ENCODE measurements at places on chromosomes 2 and 18.
A peak's percentile ranks its signal among the peaks of the same experiment; 100 is the strongest.

DNA sequence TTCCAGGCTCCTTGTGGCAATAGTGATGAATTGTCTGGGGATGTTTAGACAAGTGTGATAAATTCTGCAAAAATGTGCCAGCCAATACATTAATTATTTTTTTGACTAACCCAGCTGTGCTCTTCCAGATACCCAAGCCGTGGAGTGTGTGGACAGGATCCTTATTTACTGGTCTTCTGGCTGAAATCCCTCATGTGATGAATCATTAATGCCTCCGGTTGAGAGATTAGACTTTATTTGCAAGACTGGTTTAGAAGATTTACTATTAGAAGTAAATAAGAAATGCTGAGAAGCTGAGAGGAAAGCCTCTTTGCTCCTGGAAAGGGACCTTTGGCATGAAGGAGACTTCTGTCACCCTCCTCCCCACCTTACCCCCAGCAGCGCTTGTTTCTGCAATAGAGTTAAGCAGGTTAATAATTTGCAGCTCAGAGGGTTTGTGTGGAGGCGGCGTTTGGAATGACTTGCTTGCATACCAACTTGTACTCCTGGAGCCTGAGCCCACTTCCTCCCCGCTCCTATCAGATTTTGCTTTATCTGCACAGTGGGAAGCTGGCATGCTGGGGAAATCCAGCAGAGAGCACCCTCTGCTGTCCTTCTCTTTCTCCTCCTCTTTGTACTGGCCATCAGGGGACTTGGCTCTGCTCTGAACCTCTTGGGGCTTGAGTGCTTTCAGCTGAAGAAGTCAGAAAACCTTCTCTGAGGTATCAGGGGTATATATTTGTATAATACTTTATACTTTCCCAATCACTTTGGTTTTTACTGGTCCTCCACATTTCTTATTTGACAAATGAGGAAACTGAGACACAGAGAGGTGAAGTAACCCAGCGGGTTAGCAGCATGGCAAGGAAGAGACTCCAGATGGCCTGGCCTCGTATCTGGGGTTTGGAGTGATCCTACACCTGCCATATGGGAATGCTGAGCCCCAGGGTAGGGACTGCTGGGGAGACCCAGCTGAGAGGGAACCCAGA, 16.3 kb downstream of the SLC3A1 start:
- DNase-seq = peak; percentile 5

GRCh38 chr2:173354073-173354581, 545 bp upstream of the CDCA7 start:
- no peak for DNase-seq

DNA sequence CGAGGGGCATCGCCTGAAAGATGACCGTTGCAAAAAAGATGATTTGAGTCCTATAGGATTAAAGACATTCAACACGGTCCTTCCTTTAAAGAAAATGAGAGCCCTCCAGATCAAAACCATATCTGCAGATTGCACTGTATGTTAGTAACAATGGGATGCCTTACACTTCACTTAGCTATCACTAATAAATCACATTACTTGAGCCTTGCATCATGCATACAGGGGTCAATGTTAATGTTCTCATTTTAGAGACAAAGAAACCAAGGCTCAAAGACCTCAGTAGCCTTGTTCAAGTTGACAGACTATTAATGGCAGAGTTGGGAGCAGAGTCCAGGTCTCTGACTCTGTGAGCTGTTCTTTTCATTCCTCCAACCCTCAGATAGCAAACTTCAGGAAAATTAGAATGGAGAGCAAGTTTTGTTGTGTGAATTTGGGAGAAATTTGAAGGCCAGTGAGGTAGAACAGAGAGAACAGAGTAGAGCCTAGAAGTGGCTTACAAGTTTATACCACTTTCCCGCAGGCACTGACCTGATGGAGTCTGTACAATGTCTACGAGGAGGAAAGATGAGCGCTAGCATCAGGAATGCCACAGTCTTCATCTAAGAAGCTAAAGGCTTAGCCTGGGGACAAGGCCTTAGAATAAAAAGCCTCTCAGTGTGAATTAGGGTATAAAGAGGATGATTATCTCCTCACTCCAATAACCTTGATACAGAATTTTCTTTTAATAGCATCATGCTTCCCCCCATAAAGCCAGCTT, 48.3 kb downstream of the TRIB2 start:
- no peak for DNase-seq

GRCh38 chr18:24189664-24190346, 50.9 kb downstream of the CABYR start:
- DNase-seq = no peak

- no peak for DNase-seq
Measured at GRCh38 chr2:176774766-176775451, 437.7 kb upstream of the HNRNPA3 start.

GRCh38 chr2:41854227-41854626, 193.6 kb upstream of the PKDCC start:
- DNase-seq = no peak

DNA sequence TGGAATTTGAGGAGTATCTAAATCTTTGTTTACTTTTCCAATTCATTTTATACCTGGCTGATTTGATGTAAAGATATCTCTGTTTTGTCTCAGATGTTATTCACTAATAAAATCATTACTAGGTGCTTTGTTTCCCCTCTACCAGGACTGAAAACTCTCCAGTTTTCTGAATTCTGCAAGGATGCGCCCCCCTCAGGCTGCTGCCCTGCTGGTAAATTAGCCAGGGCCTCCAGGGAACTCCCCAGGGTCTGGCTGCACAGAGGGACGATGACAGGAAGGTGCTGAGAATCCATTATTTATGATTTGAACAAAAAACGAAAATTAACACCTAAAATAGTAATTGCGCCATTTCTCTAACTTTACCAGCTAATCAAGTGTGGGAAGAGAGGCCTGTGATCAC, 541.2 kb upstream of the POU3F3 start:
- DNase-seq = no peak

GRCh38 chr2:147980940-147981528, 39.5 kb downstream of the ORC4 start:
- DNase-seq = no peak

GRCh38 chr18:27473318-27473717, 288.2 kb upstream of the CHST9 start:
- DNase-seq = no peak
